NCI-H187 treated with DMSO at 0.1 percent for 48 hours (cell line): ENCODE measurements at places on chromosomes 4 and X.

DNA sequence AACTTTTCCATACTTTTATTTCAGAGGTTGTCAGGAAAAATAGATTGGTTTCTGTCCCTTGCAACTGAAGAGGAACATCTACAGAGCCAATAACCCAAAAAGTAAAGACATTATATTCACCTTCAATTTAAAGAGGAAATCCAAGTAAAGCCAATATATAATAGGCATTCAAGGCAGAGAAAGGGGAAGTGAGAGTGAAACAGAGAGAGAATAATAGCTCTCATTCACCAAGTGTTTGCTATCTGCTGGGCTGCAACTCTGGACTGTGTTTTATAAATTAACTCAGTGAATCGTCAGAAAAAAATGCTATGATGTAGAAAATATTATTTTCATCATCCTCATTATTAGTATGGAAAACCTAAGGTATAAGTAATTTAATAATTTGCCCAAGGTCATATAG, 448.5 kb downstream of the TRAM1L1 start:
- no peak for DNase-seq

DNA sequence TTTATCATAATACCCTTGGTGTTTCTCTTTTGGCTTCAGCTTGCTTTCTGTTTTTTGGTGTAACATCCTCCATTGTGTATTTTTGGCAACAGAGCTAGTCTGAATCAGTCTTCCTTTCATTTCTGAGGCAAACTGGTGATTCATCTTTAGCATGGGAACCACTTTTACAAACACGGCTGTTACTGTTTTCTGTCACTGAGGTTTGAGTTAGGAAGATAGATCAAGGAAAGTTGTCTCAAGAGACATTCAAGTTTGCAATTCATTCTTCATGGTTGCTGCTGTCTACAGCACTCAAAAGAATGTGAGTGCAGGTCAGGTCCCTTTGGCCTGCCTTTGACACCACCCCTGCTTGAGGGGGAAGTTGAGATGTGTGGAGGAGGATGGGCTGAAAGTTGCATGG, 36.3 kb downstream of the IL21 start:
- no peak for DNase-seq

DNA sequence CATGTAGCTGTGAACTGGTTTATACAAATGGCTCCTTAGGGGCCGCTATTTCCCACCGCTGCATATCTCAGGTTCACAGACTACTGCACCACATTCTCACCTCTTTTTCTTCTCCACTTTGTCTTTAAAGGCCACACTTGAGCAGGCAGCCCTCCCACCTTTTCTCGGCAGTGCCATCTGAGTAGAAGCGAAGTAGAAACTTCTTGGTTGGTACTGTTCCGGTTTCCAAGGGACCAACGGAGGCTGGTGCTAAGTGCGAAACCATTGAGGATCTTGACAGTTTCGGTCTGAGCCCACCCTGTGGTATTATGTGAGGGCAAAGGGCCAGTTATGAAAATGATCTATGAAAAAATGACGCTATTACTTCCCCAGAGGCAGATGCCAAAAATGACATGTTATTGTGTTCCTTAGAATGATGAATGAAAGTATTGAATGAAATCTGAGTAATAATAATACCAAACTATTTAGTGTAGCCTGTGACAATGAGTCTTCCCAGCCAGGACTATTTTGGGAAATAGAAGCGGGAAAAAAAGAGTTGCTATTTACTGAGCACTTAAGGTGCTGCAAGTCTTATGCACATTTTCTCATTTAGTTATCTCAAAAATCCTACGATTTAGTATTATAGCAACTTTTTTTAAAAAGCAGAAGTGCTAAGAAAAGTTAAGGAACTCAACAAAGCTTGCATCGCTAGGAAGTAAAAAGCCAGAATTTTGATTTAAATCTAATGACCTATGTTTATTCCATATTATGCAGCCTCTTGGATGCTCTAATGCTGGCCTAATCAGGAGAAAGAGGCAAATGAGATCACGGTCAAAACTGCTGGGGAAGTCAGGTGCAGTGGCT, 29.6 kb upstream of the CHRNA9 start:
- DNase-seq = no peak

GRCh38 chr4:167397586-167397985, 163.3 kb upstream of the SPOCK3 start:
- DNase-seq = no peak
